ENCODE measurements at places on chromosomes 11 and 22. TPM values are rescaled to one million over a fixed set of nuclear protein-coding genes. Genes with fewer than 3 reads are reported as not detected.

PTDSS2 gene
- 30.9 TPM for total RNA-seq

SIDT2 gene
- 19.6 TPM for total RNA-seq

MMP12 gene
- 0.18 TPM for total RNA-seq

PHETA2 gene
- 15.7 TPM for total RNA-seq

ART1 gene
- not detected for total RNA-seq

IPO7 gene
- total RNA-seq = 186 TPM

Measured in smooth muscle cell of the umbilical artery (primary cell).